Activated T-cell treated with anti-CD3 and anti-CD28 coated beads, Interleukin-2, amount 50 U/mL, for 24 hours (primary cell): ENCODE measurements at places on chromosomes 11 and 22.
A peak's percentile ranks its signal among the peaks of the same experiment; 100 is the strongest.

DNA sequence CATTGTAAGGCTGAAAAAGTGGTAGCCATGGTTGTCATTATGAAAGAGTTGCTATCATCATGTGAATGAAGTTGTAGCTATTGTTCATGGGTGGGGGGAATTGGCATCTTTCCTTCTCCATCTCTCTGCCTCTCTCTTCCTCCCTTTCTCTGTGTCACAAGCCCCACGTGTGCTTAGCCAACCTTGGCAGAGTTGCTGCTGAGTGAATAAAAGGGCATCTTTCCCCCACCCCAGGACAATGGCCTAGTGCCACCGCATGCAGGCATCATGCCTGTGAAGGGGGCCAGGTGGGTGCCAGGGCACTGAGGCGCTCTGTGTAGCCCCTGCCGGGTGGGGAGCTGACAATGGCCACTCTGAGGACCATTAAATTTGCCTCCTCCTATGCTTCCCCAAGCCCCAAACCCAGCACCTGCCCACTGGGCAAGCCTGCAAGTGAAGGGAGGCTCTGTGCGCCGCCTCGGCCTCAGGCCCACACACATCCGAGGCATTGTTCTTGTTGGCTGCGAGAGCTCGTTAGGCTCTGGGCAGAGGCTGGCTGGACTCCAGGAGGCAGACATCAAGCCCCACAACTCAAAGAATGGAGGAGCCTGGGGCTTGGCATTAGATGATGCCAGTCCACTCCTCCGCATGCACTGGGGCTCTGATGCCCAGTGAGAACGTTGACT is 103.9 kb downstream of the SEZ6L start:
- DNase-seq = no peak

DNA sequence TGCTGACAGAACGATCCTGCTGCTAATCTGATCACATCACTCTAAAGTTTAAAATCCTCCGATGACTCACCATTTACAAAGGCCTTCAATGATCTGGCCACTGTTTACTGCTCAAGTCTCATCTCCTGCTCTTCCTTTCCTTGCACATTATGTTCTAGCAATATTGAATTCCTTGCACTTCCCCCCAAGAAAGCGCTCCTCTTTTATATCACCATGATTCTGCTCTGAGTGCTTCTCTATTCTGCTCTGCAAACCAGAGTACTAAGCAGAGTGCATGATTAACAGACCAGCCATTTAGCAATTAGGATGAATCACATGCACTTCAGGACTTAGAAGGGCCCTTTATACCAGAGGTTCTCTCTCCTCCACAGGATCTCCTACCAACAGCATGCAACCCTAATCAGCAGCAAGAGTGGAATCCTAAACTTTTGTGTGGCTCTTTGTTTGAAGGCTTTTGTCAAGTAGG is 1122.8 kb upstream of the CCDC90B start:
- no peak for DNase-seq

GRCh38 chr22:26890870-26891269 is 233.5 kb downstream of the MIAT start:
- no peak for DNase-seq

DNA sequence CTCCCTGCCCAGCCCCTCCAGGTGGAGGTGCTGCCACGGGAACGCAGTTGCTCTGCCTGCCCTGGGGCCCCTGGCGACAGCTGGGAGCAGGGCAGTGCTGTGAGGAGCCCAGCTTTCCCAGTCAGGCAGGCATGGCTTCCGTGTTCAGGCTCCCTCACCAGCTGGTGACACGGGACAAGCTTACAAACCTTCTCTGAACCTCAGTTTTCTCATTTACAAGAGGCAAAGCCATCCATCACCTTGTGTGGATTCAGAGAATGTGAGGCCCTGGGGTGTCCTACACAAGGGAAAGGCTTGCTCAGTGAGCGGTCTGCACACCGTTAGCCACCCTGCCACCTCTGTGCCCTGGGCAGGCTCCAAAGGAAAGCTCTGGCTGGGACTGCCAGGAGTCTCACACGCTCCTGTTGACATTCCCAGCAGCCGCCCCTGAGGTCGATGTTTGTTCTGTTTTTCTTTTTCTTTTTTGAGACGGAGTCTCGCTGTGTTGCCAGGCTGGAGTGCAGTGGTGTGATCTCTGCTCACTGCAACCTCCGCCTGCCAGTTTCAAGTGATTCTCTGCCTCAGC is 23.5 kb downstream of the SUN2 start:
- no peak for DNase-seq

- no peak for DNase-seq
Measured at GRCh38 chr11:64267207-64267945, 16.0 kb downstream of the PLCB3 start.

DNA sequence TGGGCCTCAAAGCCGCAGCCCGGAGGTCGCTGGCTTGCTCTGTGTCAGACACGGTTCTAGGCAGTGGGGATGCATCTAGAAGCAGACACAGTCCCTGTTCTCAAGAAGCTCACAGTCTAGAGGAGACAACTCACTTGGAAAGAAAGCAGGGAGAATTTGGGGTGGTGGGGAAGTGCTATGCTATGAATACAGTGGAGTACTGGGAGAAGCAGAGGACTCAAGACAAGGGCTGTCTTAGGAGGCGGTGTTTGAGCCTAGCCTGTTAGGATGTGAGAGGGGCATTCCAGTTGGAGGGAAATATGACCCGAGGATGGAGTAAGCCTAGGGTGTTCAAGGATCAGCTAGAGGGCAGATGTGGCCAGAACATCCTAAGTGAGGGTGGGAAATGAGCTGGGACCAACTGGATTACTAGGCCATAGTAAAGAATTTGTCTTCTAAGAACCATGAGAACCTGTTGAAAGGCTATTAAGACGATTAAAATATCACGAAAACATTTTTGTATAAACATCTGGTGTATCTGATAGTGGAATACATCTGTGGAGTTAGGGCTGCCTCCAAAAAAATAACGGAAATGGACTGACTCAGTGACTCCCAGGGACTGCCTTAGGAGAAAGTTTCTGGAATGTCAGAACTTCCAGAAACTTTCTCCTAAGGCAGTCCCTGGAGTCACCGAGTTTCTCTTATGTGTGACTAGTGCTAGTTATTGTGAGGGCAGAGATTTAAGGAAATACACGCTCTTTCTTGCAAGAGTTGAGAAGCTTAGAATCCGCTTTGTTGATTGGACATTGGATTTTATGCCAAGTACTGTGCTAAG is 1.1 kb upstream of the PITPNB start:
- DNase-seq = no peak

GRCh38 chr22:44172370-44173108 is 8.2 kb upstream of the PARVG start:
- DNase-seq = no peak

DNA sequence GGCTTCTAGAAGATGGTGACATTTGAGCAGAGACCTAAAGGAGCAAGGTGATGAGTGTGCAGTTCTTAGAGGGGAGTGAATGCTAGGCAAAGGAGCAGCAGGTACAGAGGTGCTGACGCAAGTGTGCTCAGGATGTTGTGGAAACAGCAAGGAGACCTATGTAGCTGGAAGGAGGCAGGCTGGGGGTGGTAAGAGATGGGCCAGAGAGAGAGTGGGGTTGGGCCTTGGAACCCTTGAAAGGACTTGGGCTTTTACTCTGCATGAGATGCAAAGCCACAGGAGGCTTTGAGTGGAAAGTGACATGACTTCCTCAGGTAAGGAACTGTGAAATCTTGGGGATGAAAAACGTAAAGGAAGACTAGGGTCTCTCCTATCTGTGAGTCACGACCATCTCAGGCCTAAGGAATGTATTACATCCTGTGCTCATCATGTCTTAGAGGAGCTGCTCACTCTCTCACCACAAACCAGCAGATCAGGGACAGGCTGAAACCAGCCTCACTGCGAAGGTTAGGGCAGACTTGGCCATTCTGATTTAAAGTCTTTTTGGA is 65.4 kb downstream of the MICAL2 start:
- peak; percentile 55 for DNase-seq

DNA sequence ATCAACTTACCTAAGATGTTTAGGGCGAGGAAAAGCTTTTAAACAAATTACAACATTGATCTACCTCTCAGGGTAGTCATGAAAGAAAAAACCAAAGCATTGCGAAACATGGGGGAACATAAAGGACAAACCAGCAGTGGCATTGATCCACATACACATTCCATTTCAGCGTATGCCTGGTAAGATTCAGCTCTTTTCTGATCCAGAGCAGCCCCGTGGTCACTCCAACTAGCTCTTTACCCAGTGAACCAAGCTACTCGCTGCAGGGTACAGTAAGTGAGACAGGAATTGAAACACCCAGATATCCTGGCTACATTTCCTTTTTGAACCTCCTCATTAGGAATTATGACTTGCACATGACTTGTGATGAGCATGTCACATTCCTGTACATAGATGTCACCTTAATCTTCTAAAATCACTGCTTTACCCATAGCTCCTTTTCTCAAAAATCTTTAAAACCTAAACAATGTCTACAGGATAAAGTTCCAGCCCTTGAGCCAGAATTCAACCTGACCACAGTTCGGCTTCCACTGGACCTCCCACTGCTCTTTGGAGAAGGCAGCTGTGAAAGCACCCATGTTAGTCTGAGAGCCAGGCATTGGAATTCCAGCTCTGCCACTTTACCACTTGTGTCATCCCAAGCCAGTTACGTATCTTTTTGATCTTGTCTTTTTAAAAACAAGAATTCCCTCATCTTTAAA is 42.9 kb upstream of the AKIP1 start:
- no peak for DNase-seq

DNA sequence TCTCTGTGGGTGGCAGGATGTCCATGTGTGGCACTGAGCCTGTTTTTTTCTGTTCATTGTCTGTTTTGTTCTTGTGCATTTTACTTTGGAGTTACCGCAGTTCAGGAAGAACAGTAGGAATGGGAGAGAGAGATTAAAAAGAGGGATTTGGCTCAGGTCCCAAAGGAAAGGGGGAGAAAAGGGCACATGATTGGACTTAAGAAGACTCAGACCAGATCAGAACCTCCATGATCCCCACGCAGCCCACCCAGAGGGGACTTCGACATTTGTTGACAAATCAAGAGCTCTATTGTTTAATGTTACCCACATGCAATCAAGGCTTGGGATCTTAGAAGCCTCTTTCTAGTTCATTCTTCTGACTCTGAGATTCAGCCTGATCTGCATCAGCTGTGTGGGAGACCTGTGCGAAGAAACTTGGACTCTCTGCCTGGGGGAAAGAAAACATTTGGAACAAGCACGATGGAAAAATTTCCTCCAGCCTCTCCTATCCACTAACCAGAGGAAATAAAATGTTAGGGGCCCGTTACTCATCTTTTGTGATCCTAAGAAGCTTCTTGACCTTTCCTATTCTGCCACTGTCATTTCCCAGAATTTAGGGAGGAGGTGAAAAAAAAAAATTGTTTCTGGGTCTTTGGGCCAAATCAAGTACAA is 119.2 kb downstream of the SPON1 start:
- DNase-seq = no peak

DNA sequence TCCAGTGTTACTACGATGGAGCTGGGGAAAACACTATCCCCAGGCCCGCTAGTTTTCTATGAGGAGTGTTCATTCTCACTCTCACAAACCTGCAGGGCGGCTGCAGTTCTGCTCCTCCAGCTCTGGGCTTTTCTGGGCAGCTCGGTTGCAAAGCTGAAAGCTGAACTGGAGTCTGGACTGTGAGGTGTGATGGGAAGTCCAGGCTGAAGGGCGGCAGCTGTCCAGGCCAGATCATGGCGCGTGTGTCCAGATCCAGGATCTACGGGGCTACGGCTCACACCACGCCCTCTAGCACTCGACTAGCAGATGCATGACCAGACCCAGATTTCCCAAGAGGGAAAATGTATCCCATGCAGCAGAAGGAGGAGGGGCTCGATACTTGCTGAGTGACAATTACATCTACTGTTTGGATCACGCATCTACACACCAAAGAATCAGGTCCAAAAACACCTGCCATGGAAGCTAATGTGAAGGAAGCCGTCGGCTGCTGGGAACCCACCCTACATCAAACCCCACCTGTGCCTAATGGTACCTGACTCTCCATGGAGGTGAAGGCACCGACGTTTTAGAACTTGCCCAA is 555.0 kb downstream of the BRD1 start:
- no peak for DNase-seq
